PC-3 (cell line): ENCODE measurements at places on chromosomes 11 and 22.

GRCh38 chr11:73376803-73377629 is 817 bp downstream of the RELT start:
- peak; percentile 69 for DNase-seq

DNA sequence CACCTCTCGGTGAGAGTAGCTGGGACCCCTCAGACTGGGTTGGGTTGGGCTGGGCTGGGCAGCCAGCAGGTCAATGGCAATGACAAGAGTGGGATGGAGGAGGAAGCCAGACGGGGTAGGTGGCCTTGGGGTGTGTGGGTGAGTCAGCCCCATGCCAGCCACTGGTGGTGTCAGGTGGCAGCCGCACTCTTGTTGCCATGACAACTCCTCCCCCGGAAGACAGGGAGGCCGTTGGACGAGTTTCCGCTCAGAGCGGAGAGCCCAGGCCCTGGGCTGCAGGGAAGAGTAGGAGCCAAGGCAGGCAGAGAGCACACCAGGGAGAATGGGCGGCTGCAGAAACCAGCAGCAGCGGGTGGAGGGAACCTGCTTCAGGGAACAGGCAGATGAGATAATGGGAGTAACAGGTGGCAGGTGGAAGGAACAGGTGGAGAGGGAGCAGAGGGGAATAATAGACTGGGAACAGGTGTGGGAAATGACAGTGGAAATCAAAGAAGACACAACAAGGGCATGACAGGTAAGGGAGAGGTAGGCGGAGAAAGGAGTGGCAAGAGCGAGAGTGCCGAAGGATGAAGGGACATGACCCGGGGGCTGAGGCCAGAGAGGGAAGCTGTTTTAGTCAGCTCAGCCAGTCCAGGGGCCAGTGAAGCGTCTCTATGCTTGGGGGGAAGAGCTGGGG is 8.7 kb downstream of the SPTBN2 start:
- DNase-seq, result peak; percentile 99

DNA sequence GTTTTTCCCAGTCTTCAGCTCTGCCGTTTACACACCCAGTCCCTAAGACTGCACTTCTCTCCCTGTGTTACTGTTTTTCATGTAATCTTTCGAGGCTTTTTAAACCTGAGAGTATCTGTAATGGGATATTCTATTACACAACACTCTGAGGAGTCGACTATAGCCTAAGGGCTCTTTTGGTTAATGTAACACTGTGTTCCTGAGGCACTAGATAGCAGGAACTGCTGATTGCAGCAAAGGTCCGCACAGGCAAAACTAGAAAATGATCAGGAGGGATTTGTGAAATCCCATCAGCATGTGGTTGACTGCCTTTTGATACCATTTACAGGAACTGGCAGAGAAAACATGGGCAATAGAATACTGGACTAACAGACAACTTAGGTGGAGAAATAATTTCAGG is 512.3 kb upstream of the RAG2 start:
- DNase-seq, result peak; percentile 45

DNA sequence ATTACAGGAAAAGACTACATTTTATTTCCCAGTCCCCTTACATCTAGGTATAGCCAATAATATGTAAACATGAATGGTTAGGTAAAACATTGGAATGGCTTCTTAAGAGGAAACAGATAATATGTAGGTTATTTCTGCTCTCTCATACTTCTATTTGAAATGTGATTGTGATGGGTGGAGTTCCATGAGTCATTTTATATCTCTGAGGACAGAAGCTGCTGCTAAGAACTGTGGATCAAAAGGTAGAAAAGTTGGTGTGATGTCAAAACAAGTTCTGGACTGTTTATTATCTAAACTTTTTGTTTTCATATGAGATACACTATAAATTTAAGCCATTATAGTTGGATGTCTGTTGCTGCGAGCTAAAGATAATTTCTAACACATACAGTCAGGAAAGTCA is 799.4 kb upstream of the TENM4 start:
- DNase-seq, result peak; percentile 41

DNA sequence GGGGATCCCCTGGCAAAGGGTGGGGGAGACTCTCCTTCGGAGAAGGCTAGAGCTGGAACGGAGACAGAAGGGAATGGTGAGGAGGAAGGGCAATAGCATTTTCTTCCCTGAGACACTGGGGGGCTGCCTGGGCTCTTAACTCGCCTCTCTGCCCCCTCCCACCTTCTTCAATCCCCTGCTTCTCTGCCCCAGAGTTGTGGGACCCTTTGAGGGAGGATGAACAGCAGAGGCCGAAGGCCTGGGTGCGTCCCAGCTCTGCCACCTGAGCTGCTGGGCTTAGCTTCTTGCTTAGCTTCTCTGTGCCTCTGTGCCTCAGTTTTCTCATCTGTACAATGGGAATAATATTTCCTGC is 72.4 kb downstream of the RTL6 start:
- no peak for DNase-seq

DNA sequence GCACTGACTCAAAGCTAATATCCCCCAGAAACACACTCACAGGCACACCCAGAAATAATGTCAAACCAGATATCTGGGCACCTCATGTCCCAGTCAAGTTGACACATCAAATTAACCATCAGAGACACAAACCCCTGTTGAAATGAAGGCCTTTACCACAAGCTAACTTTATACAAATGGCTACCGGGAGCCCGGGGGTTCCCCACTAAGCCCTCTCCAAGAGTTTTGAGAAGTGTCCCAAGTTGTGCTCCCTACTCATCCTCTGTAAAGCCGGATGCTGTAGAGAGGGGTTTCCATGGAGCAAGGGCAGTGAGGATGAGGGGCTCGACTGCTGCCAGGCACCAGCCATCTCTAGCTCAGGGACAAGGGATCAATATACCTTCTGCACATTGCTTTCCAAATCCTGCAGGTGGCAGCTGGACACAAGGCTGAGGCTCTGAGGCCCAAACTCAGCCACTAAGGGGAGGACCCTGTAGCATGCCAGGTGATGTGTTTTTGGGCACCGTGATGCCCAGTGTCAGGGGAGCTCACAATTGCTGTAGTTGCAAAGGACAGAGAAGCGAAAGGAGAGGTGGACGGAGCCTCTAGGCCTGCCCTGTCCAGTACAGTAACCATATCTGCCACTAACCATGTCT is 145.7 kb downstream of the TTC17 start:
- peak; percentile 53 for DNase-seq

DNA sequence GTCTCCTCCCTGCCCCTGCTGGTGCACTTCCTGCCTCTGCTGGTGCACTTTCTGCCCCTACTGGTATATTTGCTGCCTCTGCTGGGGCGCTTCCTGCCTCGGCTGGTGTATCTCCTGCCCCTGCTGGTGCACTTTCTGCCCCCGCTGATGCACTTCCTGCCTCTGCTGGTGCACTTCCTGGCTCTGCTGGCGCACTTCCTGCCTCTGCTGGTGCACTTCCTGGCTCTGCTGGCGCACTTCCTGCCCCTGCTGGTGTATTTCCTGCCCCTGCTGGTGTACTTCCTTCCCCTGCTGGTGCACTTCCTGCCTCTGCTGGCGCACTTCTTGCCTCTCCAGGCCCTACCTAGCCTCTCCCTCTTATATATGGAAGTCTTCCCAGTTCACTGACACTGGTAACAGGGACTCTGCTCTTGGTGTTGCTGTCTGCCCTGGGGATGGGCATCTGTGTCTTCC is 10.1 kb downstream of the MTFP1 start:
- no peak for DNase-seq

- DNase-seq, result no peak
Observed at GRCh38 chr22:30813936-30814335, 119.3 kb downstream of the OSBP2 start.

- peak; percentile 61 for DNase-seq
Observed at GRCh38 chr22:45671783-45672563, at the start of gene ATXN10. Gene ATXN10 (plus strand): TSS chr22:45671834. CDS start chr22:45672064, 230 bp downstream.

DNA sequence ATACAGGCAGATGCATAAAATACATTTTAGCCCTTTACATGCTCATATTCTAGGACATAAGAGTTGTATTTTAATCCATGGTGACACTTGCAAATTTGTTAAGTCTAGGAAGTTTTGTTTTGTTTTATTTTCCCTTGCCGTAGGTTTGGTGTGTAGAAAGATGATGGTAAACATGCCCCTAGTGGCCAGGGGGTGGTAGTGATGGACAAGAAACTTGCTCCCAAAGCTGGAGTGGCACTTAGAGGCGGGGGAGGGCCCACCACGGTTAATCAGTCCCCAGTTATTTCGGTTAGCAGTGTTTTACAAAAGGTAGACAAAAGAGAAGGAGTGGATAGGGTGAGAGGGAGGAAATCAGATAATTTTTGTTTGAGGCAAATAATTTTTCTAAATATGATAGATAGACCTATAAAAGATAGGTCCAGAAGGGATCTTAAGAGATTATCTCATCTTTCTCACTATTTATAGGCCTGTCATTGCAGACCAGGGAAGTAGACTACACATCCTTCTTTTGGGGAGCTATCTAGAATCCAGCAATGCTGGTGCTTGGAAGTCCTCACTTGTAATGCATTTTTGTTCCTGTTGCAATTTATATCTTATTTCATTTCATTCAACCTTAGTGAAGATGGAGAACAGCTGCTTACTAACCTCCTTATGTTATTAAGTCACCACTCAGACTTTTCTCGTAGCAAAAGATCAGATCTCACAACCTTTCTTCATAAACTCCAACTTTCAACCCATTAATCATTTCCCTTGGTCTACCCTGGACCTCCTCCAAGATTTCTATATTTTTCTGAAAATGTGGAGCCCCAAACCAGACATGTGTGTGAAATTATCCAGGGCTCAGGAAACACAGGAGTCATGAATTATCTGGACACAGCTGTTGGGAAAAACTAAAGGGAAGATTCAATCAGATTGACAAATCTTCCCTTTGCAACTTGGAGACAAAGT is 5.9 kb upstream of the BDNF start:
- peak; percentile 43 for DNase-seq

DNA sequence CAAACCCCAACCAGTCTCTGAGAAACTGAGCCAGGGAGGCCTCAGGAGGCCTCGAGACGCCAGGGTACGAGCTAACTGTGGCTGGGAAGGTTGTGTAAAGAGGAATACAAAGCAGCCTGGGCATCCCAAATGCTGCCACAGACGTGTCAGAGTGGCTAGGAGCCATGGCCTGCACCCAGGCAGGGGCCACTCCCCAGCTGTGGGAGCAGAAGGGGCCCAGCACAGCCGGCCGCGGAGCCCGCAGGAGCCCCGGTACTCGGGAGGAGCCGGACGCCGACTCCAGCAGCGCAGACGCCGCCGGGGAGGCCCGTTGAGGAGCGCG is 349.8 kb upstream of the B3GAT1 start:
- no peak for DNase-seq
